ENCODE measurements at places on chromosomes 5 and 9.

DNA sequence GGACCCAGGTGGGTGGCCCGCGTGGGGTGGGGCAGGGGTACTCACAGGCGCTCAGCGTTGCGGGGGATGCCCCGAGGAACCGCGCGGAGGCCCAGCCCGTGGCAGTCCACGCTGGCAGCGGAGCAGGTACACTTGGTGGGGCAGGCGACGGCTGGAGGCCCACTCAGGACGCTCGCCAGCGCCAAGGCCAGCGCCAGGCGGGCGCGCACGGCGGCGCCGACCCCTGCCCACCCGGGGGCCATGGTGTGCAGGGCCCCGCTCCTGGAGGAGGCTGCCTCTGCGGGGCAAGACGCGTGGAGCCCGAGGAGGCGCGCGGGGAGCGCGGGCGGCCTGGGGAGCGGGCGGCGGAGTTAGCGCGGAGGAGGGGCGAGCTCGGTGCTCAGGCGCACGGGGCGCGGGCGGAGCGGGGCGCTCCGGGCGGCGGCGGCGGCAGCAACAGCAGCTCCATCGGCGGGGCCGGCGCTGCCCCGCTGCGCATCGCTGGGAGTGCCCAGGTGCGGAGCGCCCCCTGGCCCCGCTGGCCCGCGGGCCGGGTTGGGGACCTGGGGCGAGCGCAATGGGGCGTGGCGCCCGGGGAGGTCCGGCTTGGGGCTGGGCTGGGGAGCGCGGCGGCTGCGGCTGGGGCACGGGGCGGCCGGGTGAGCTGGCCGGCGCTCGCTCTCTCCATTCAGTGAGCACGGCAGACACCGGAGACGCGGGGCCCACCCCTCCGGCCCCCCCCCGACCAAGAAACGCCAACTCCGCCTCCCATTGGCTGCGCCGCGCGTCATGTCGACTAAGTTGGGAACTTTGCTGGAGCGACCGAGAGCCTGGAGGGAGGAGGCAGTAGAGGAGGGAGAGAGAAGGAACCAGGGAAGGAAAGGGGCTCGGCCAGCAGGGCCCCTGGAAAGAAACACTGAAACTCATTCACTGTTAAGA, at the start of gene SLIT3:
TSS of gene SLIT3 (minus strand) at position 672 of the 918 bp plus-strand sequence. CDS start at position 242, 430 bp downstream.
- no peak for DNase-seq

GRCh38 chr9:68492806-68493205, 47.9 kb downstream of the TMEM252 start:
- peak; percentile 4 for DNase-seq

DNA sequence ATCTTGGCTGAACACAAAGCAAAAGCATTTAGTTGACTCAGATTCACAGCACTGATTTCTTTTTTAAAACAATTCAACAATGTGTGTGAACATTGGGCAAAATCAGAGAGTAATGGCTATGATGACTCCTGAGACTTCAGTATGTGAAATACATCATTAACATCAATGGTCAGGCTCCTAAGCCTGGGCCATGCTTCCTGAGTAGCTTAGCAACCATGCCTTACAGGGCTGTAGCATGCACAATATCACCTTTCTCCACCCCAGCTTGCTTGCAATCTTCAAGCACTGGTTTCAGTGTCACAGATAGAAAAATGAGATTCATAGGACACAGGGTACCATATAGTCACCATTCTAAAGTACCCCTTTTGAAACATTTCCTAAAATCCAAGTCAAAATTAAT, 41.3 kb downstream of the MACROH2A1 start:
- DNase-seq = no peak

- DNase-seq = no peak
These were observed 26.5 kb downstream of the POLK start for GRCh38 chr5:75538211-75538610.

GRCh38 chr5:74579215-74579614, 61.3 kb downstream of the ENC1 start:
- DNase-seq = no peak

DNA sequence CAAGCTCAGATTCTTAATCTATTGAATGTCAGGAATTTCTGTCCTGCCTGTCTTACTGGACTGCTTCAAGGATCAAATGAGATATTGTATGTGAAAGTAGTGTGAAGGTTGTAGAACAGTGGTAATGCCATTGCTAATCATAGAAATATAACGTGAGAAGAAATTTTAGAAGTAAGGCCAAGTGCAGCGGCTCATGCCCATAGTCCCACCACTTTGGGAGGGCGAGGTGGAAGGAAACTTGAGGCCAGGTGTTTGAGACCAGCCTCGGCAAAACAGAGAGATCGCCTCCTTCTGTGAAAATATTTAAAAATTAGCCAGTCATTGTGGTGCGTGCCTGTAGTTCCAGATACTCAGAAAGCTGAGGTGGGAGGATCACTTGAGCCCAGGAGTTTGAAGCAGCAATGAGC, 5.1 kb upstream of the HSPA5 start:
- DNase-seq = no peak

- no peak for DNase-seq
These were observed 214.2 kb downstream of the FANCC start for GRCh38 chr9:95103281-95103771.

DNA sequence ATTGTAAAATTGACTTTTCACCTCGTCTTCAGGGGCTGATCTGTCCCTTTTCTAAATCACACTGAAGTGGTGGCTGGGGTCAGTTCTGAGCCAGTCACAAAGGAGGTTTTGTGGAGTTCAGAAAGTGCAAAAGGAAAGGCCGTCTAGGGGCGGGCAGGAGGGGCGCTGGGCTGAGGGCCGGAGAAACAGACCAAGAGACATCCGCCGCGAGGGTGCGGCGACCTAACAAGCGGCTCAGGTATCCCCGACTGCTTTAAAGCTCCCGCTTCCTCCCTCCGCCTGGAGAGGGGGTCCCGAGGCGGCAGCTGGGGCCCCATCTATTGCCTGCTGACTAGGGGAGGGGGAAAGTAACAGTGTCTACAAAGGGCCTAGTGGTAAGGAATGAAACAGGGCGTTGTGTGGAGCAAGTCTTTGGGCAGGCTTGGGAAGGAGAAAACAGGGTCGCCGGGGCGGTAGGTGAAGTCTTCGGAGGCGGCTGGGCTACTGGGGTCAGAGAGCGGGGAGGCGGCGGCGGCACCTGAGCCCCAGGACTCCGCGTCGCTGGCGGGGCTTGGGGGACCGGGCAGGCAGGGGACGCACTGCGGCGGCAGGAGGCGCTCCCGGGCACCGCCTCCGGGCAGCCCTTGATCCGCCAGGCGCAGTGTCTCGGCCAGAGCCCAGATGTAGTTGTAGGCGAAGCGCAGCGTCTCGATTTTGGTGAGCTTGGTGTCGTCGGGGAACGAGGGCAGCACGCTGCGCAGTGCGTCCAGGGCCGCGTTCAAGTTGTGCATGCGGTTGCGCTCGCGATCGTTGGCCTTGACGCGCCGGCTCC, 950 bp downstream of the NEUROG1 start:
- DNase-seq = no peak

DNA sequence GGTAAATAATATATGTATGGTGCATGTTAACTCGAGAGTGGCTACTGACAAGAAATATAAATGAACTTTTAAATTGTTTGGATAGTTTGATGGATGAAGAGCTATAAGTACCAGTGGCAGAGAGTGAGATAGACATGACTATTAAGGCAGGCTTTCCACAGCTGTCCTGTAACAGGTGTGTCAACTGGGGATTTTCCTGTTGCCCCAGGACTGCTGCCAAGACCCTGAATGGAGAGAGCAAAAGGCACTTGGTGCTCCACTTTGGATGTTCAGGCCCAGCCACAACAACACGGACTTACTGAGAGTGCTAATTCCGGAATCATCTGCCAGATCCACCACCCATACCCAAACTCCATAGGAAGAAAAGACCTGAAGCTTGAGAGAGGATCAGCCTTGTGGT, 215.1 kb downstream of the SEC61B start:
- DNase-seq = peak; percentile 17

- DNase-seq = no peak
These were observed 70.8 kb downstream of the HTR4 start for GRCh38 chr5:148583421-148583965.

DNA sequence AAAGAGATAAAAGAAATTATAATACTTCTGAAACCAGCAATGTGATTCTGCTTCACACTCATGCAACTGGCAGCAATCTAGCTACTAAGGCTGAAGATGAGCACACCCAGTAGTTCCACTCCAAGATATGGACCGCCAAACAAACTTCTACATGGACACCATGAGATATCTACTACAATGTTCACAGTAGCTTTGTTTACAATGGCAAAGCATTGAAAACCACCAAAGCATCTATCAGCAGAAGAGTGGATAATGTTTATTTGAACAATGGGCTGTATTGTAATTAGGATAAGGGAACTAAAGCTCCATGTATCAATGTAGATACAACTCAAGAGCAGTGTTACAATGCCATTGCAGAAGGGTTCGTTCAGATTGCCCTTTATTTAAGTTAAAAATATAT, 91.2 kb upstream of the ERBIN start:
- no peak for DNase-seq

DNA sequence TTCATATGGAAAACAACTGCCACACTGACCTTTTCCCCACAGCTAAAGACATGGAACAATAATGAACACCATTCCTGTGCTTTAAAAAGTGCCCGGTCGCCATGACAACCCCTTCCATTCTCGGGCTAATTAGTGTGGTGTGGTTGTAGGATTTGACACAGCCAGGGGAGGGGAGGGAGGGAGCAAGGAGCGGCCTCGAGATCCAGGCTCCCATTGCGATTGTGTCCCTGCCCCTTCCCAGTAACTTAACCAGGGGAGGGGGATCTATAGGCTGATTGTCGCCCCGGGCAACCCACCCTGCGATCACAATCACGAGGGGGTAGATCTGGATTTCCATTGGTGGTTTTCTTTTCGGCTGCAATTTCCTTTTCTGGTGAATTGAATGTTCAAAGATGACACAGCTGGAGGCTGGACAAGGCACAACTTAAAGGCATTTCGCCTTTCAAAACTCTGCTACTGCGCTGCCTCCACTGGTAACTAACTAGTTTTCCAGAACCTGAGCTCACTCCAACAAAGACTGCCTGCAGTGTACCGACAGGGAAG, 96.7 kb upstream of the RETREG1 start:
- DNase-seq = peak; percentile 94

DNA sequence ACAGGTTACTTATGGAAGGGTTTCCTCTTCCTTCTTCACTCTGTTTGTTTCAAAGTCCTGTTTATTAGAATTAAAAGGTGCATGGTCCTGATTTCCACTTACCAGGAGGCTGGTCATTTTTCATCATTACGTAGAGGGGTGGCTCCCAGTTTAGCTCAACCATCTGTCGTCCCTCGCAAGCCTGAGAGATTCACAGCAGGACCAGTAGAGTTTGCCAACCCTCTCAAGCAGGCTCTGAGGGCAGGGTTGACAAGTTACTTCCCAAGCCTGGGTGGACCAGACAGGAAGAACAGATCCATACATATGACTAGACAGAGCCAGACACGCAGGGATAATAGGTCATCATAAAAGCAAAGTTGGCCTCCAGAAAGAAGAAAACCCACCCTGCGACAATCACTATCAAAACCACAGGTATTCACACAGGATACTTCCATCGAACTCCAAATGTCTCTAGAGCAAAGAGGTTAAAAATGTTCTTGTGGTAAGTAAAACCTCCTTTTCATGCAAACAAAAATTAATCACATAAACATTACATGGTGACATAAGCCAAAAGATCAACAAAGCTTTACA, 151.9 kb downstream of the ELAVL2 start:
- DNase-seq = peak; percentile 67

GRCh38 chr5:142110046-142110531, 1.5 kb downstream of the NDFIP1 start:
- no peak for DNase-seq

DNA sequence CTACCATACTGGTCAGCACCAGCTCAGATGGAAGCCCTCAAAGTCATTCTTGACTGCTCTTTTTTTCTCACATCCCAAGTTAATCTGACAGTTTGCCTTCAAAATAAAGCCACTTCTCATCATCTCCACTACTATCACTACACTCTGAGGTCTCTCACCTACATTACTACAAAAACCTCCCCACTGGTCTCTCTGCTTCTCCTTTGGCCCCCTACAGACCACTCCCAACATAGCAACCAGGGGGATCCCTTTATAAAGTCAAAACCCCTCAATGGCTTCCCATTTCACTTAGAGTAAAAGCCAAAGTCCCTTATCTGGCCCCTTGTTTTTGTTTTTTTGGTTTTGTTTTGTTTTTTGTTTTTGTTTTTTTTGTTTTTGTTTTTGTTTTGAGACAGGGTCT, 4.6 kb downstream of the ARAP3 start:
- no peak for DNase-seq

DNA sequence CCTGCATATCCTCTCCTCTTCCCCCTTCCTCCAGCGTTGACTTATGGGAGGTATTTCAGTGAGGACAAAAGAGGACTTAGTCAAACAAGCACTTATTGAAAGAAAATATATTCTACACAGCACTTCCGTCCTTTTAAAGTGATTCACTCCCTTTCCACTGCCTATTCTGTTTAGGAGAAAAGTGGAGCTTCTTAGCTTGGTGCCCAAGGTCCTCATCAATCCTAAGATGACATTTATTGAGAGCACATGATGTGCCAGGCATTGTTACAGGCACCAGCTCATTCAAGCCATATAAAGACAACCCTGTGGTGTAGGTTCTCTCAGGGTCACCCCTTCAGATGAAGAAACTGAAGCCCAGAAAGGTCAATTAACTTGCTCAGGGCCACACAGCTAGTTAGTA, 95.9 kb downstream of the KCNIP1 start:
- DNase-seq = no peak

DNA sequence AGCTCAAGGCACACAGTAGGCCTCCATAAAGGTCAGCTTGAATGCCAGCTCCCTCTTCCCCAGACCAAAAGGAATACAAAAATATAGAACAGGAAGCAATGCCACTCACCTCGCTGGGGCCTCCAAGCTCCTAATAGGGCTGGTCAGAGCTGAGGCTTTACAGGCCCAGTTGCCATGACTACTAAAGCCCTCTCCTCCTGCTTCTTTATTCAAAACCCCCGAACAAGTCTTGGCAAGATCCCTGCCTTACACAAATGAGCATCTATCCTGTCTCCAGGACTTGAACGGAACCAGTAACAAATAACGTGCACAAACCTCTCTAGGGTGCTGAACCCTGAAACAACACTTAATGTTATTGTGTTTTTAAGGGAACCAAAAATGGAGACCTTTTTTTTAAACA, 136.3 kb downstream of the SIL1 start:
- no peak for DNase-seq

- no peak for DNase-seq
These were observed 338.4 kb downstream of the DNAH5 start for GRCh38 chr5:13606051-13606450.

DNA sequence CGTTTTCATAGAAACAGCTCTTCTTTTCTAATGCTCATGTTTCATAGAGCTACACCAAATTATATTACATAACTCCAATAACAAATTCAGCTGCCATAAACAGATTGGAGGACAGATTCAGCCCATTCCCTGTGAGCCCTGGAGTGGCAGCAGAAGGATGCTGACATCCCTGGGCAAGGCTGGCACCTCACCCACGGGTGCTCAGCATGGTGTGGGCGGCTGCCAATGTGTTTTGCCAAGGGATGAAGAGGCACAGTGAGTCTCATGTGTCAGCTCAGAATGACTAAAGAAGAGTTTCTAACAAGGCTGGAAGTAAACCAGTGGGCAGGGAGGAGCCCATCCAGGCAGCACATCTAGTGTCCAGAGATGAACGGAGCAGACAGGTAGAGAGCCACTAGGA, 127.1 kb upstream of the ICE1 start:
- DNase-seq = no peak

GRCh38 chr5:67976891-67977601, 238.5 kb upstream of the PIK3R1 start:
- DNase-seq = no peak
